ENCODE measurements at places on chromosomes 12 and 14.
A peak's percentile ranks its signal among the peaks of the same experiment; 100 is the strongest.

GRCh38 chr12:12513416-12514006, 49.2 kb downstream of the DUSP16 start:
- no peak for DNase-seq

DNA sequence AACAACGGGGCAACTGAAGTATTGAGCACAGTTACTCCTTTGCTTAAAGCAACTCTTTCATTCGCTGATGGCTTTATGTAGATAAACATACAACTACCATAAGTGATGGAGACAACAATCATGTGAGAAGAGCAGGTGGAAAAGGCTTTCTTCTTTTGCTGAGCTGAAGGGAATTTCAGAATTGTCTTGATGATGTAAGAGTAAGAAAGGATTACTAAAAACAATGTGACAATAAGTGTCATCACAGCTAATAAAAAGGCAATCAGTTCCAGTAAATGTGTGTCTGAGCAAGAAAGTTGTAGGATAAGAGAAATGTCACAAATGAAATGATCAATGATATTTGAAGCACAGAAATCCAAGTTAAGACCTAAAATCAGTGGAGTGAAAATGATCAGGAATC, 647 bp downstream of the OR6C70 start:
- no peak for DNase-seq

- no peak for DNase-seq
These were observed 198.7 kb downstream of the SYT1 start for GRCh38 chr12:79063258-79063657.

DNA sequence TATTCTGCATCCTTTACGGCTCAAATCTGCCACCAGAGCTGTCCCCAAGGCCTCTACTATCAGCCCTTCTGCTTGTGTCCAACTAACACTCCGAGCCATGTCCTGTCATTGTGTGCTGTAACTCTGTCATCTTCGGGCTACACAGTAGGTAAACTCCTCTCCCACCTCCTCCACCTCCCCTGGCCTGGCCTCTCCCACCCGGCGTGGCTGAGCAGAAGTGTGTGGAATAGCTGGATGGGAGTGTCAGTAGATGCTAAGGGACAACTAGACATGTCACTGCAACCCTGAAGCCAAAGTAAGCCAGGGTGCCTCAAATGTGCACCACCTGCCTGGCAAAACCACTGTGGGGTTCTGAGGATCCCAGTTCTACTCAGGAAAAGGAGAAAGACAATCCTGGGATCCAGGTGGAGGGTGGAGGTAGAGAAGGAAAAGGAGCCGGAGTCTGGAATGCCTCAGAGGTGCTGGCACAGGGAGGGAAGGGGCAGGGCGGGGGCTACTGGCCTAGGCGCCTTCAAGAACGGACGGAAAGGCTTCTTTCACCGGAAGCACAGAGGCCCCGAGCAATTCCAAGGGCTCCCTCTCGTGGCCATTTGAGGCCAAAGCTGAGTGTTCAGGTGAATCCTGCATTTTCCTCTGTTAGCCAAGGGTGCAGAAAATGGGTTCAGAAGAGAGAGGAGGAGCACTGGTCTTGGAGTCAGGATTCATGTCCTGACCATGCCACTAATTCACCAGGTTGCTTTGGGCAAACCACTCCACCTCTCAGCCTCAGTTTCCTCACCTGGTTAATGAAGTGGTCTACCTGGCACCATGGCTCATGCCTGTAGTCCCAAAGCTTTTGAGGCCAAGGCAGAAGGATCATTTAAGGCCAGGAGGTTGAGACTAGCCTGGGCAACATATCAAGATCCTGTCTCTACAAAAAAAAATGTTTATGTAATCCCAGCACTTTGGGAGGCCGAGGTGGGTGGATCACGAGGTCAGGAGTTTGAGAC, 20.5 kb upstream of the FAM181A start:
- peak; percentile 14 for DNase-seq

GRCh38 chr14:22313172-22313801, 275.7 kb downstream of the DAD1 start:
- DNase-seq: no peak

DNA sequence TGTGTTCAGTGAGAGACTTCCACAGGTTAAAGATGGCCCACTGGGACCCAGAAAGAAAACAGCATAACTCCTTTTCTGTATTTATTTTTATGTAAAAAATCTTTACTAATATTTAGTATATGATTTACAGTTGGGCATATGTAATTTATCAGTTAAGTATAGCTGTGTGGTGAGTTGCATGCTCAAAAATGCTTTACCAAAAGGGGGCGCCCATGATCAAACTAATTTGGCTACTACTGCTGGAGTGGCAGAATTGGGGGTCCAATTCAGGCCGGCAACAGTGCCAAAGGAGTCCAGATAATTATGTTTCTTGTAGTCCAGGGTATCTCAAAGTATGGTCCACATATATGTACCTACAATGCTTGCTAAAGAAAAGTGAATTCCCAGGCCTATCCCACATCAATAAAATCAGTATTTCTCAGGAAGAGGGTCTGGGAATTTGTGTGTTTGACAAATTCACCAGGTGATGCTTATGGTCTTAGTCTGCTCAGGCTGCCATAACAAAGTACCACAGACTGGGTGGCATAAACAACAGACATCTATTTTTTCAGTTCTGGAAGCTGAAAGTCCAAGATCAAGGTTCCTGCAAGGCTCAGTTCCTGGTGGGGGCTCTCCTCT, 152.0 kb downstream of the KTN1 start:
- peak; percentile 64 for DNase-seq

DNA sequence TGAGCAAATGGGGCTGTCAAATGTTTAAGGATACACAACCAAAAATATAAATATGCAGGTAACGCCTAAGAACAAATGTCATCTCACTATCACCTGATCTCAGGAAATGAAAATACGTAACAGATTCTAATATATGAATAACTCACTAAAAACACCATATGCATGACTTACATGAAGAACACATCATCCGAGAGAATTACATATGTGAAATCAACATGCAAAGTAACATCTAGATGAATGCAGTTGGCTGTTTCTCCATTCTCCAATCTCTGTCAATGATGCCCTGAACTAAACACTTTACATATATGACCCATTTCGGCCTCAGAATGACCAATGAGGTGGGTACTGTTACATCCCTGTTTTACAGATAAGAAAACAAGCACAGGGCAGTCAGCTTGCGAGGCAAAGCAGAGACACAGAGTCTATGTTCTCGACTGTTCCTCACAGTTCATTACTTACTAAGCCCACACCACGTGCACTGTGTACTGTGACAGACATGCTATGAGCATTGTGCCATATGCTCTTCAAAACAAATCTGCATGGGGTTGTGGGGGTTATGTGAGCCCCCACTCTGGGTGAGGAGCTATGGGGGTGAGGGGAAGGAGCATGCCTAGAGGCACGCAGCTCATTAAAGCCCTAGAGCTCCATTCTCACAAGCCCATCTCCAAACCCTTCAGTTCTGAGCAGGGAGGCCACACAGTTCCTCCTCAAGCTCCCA, 42.6 kb downstream of the ZFYVE21 start:
- no peak for DNase-seq

DNA sequence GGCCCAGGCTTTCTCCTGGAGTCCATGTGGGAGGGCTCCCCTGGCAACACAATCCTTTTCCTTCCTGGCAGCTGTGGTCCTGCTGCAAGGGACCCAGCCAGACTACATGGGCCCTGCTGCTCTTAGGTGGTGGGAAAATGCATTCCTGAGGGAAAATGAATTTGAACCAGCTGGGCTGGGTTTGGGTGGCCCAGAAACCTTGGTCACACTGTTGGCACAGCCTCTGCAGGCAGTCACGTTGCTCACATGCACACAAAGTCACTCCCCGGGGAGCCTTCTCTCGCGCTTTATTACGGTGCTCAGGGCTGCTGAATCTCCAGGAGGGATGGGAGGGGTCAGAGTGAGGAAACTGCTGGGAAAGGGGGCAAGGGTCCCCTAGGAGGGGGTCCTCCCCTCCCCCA, 17.2 kb downstream of the PLEKHG3 start:
- DNase-seq: no peak

- no peak for DNase-seq
These were observed 10.1 kb upstream of the DCAF4 start for GRCh38 chr14:72916174-72916573.

GRCh38 chr14:95231966-95232633, 74.8 kb upstream of the DICER1 start:
- DNase-seq: no peak

All from CD4-positive, alpha-beta T cell (primary cell).